Skin of body (tissue), 3 donors: ENCODE measurements at places on chromosomes 1 and 21. TPM values are rescaled to one million over a fixed set of nuclear protein-coding genes. Genes with fewer than 3 reads are reported as not detected.

DNA sequence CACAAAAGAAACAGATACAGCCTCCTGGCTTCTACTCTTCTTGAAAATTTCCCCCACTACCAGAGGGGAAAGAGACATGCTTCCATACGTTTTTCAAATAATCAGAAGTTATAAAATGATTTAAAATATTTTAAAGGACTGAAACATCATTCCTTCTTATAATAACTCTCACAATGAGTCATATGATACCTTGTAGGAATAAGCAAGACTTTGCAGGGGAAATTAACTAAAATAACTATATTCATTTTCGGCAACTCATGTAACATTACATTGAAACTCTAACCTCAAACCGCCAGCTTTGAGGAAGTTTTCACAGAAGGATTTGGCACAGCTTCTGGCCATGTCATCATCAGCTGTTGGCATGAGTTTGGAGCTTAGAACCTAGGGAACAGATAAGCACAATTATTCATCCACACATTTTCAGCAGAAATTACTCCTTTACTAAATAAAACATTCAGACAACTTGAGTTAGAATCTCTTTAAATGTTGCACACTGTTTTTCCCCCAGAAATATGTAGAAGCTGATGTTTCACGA is 85.9 kb downstream of the USP24 start:
- DNase-seq = no peak

DNA sequence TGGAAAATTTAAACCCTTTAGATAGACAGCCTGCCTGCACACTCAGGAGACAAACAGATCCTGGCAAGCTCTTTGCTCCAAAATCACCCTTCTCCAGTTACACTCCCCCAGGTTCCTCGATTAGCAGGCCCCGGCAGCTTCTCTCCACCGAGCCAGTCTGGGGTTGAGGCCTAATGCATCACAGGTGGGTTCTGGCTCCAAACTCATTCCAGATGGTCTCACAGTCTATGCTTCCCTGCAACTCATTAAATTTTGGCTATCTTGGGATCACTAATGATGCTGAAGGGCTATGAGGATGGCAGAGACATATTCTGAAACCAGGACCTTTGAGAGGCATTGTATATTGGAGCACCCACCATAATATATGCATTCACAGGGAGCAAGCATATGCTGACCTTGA is 559.8 kb upstream of the USP24 start:
- no peak for DNase-seq

The MAN1C1 gene
- 7.9 TPM for total RNA-seq

The FCGR3B gene
- total RNA-seq = 14.3 TPM

DNA sequence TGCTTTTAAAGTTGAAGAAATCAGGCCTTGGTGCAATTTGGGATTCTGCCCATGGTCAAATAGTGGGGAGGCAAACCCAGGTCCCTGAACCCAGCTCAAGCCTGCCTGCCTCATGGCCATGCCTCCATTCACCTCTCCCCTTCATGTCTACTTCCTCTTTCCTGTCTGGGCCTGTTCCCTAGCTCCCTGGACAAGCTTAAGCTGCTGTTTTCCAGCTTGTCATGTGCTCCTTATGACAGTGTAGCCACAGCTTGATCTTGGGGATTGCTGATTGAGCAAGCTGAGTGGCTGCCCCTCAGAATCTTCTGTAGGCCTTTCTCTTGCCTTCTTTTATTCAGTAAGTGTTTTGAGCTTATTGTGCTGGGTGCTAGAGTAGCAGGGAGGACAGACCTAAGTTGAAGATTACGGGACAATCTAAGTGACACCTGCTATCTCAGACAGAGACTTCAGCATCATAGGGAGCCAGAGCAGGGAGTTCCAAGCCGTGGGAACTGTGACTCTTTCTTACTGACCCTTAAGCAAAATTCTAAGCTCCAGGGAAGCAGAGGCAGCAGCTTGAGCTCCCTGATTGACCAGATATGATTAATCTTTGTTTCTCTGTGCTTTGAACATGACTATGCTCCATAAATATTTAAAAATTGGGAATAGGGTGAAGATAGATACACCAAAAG is 520 bp upstream of the MR1 start:
- no peak for DNase-seq

DNA sequence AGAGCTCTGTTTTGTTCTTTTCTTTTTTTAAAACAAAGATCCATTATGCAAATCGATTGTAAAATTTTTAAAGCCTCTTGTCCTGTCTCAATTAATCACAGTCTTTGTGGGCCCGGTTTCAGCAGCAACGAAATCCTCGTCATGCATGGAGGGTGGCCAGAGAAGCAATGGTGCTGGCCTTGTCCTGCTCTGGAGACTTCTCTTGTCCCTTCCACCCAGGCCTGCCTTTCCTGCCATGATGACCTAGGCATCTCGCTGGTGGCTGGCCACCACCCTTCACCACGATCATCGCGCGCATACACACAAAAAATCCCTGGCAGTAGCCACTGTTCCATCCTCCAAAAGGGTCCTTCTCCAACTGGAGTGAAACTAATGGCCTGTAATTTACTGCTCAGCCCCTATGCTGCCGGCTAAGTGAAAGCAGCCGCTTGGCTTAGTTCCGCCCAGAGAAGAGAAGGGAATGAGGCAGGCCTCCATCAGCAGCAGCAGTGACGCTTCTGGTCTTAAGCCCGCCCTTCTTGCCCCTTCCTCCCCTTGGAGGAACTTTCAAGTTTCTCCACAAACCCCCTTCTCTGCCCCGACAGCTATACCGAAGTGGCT is 309.5 kb downstream of the NPHP4 start:
- DNase-seq = no peak

GRCh38 chr1:154614901-154615300 is 6.9 kb upstream of the ADAR start:
- DNase-seq = no peak

- no peak for DNase-seq
Observed at GRCh38 chr1:115090540-115090939, 1.2 kb upstream of the TSPAN2 start.

DNA sequence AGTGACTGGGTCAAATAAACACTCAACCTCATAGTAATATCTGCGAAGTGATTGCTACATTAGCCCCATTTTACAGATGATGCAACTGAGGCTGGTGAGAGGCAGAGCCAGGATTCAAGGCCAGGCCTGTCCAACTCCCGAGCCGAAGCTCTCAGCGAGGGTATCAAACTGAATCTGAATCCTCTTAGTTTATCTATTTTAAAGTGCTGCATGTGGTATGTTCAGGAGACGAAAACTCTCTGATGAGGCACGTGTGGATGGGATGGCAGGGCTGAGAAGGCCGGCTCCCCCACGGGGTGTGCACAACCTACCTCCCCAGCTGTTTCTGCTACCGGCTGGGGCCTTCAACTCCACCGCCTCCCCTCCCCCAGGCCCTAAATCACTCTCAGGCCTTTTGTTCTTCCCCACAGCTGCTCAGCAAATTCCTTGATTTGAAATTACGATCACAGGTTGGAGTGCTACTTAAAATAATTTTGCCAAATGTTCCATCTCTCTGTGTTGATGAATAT is 171.8 kb downstream of the TOMM20 start:
- no peak for DNase-seq

DNA sequence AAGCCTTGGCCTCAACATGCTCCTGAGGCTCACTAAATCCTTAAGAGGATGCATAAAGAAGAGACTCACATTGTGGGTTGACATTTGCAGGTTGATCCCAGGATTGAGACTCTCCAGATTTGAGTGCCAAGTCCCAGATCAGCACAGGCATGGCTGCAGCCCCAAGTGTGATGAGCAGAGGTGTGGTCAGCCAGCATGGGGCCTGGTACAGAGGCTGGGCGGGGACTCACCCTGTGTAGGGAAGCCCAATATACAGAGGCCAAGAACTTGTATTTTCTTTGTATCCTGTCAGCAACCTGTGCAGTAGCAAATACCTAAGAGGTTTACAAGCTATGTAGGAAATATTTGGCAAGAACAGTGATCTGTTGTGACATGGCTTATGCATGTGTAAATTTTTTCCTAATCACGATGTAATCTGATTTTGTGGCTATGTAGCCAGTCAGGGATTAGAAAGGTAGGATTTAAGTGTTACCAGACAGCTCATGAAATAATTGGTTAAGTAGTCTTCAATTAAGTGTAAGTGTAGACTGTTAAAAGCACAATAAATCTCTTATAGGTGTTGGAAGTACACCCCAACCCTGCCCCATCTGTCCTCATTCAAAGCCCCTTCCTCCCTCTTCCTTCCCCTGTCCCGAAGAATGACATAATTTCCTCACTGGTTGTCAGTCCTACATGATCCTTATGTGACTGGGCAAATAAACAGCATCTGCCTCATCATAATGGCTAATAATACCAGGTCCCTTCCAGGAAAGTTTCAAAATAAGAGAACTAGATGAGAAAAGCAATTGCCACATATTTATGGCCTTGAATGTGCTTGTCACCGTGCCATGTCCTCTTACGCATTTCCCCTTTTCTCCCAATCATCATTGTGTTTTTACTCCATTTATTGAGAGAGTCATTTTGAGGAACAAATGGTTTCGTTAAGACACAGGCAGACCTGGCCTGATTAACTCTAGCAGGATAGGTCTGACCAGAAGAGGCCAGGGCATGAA is 120.9 kb downstream of the HLX start:
- peak; percentile 28 for DNase-seq

- no peak for DNase-seq
Observed at GRCh38 chr21:37815893-37816292, 100.4 kb downstream of the KCNJ6 start.

The ASCL5 gene
- not detected for total RNA-seq

GRCh38 chr1:89550995-89551394 is 26.4 kb downstream of the LRRC8B start:
- no peak for DNase-seq

DNA sequence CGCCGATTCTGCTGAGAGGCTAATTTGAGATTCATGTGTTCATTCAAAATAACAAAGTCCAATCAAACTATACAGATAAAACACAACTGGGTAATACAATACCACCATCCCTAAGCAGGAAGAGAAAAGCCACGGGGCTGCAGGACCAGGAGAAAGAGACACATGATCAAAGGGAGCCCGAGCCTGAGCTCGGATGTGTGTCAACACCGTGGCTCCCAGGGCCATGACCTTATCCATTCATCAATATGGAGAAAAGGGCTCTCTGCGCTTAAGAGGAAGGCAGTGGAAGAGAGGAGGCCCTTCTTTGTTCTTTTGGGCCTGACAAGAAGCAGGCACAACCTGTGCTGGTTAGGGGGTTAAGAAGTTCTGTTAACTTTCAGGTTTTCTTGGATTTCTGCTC is 56.7 kb downstream of the HUNK start:
- DNase-seq = no peak

DNA sequence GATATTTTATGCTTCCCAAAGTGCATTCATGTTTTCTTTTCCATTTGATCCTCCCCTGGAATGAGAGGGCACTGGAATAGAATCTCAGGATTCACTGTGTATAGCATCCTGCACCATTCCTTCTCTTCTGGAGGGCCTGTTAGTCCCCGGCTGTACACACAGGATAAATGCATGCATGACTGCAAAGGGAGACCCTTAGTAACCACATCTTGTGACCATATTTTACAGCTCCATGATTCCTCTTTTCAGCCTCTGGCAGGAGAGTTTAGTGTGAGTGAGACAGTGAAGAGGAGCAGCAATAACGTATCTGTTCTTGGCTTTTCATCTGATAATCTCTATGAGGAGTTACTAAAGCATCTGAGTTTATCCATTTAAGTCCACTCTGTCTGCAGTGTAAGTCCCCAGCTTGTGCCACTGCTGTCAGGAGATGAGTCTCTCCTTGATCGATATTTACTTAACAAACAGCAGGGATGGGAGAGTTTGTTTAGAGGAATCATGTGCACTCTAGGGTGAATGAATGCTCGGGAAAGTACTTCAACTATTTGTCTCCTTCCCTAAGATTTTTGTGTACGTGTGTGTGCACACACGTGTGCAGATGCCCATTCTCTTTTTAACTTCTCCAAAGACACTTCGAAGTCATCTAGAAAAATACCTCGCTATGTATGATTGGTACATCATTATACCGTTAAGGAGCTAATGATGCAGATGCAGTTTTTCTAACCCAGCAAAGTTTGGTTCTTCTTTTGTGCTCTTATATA is 41.1 kb downstream of the PROX1 start:
- DNase-seq = no peak

DNA sequence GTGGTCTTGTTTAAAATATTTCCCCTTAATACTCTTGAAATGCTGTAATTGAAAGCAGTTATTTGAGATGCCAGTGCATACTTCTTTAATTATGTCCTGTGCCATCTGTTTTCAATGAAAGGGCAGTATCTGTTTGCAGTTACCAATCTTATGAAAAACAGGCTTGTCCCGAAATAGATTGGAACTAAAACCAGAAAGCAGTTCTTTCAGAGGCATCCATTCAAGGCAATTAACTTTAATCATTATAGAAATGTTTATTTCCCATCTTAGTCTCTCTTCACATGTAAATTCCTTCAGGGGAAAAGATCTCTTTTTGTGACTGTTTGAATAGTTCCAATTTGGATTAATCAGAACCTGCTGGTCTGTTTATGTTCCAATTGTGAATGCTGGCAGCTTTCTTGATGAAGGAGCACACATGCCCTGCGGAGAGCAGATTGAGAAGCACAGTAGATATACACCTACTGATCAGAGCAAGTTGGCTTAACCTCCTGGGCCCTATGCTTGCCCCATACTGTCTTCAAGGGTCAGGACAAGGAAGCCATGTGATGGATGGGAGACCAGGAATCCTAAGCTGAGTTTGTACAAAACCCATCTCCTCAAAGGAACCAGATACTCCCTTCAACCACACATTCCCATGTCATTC is 41.6 kb upstream of the MROH9 start:
- DNase-seq = peak; percentile 91

- DNase-seq = peak; percentile 60
Observed at GRCh38 chr1:221032637-221033280, 153.5 kb downstream of the HLX start.

The FHAD1 gene
- 1.4 TPM for total RNA-seq

The LENEP gene
- not detected for total RNA-seq

The CYP4X1 gene
- 2.8 TPM for total RNA-seq

GRCh38 chr21:40668555-40669275 is 178.2 kb downstream of the DSCAM start:
- DNase-seq = no peak

The FABP3 gene
- total RNA-seq = 36.1 TPM

The STUM gene
- 2.4 TPM for total RNA-seq
